Stimulated activated CD8-positive, alpha-beta memory T cell treated with anti-CD3 and anti-CD28 coated beads, Interleukin-4, amount 100 ng/mL, for 4 hours (primary cell): ENCODE measurements at places on chromosomes 3 and 15.

- DNase-seq: no peak
These were observed 60.9 kb upstream of the NPHP3 start for GRCh38 chr3:132783152-132783551.

GRCh38 chr15:69046781-69047180 is 32.3 kb downstream of the NOX5 start:
- no peak for DNase-seq

- no peak for DNase-seq
These were observed 20.1 kb downstream of the PAQR9 start for GRCh38 chr3:142943349-142943748.

- DNase-seq: no peak
These were observed 22.3 kb upstream of the CFAP161 start for GRCh38 chr15:81111510-81112470.

DNA sequence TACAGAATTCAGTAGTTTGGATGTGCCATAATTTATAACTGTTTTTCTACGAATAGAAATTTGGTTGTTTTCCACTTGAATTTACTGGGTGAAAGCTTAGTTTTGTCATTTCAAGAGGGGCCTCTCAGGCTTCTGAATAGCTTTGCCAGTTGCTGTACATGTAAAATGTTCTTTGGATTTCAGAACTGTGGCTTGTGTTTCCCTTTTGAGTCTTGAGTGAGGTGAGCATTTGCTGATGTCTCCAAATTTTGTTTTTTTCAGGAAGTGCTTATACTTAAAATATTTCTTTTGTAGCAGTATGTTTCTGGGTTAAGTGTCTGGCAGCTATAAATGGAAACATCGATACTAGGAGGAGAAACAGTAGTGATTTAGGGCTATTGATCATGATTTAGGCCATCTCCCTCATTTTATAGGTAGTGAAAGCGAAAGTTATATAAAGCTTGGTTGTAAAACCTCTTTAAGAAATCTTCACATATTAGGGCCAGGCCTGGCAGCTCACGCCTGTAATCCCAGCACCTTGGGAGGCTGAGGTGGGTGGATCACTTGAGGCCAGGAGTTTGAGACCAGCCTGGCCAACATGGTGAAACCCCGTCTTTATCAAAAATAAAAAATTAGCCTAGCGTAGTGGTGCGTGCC is 9.2 kb upstream of the TRAK1 start:
- DNase-seq: no peak
